GM04503 (cell line): ENCODE measurements at places on chromosomes 2 and 18.

- peak; percentile 61 for DNase-seq
Measured at GRCh38 chr18:45588376-45589355, 26.6 kb upstream of the SLC14A2 start.

GRCh38 chr2:7951490-7951889 lies 730.4 kb upstream of the ID2 start:
- DNase-seq: no peak

DNA sequence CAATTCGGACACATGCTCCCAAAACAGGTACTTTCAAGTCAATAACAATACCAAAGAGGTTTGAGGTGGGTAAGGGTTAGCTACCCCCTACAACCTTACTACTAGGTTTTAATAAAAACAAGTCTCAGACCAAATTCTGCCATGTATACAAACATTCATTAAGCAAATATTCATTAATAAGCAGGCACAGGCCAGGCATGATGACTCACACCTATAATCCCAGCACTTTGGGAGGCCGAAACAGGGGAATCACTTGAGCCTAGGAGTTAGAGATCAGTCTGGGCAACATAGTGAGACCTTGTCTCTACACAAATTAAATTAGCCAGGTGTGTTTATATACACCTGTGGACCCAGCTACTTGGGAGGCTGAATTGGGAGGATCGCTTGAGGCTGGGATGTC lies 11.7 kb upstream of the ELAC1 start:
- DNase-seq: no peak

DNA sequence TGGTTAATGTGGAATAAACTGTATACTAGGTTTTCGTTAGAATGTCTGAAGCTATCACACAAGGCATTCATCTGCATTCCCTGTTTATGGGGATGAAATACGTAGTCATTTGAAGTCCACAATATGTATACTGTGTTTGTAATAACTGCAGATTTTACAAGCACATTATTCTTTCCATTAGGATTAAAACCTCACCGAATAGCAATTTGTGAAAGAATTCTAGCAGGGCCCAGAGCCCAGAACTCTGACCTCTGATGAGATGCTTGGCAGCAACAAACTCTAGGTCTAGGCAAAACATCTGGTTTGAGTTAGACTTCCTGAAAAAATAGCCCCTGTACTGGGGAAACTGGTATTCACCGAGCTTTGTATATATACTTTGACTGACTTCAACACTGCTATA lies 158.2 kb downstream of the SRBD1 start:
- DNase-seq: peak; percentile 87

DNA sequence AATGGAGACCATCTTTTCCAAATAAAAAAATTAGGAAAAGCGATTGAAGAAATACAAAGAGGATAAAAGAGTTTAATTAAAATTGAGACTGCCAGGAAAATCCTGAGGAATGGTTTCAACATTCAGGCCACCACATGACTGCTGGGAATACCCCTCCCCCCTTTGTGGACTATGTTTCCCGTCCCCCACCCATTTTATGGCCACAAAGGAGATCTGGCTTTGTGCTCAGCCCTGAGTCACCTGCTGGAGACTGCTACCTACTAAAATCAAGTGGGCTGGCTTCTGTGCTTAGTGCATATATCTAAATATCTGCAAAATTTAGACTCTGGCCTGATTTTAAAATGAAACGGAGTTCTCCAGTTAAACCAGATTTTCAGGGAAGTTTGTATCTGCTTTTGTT lies 10.1 kb downstream of the RND3 start:
- DNase-seq: no peak

DNA sequence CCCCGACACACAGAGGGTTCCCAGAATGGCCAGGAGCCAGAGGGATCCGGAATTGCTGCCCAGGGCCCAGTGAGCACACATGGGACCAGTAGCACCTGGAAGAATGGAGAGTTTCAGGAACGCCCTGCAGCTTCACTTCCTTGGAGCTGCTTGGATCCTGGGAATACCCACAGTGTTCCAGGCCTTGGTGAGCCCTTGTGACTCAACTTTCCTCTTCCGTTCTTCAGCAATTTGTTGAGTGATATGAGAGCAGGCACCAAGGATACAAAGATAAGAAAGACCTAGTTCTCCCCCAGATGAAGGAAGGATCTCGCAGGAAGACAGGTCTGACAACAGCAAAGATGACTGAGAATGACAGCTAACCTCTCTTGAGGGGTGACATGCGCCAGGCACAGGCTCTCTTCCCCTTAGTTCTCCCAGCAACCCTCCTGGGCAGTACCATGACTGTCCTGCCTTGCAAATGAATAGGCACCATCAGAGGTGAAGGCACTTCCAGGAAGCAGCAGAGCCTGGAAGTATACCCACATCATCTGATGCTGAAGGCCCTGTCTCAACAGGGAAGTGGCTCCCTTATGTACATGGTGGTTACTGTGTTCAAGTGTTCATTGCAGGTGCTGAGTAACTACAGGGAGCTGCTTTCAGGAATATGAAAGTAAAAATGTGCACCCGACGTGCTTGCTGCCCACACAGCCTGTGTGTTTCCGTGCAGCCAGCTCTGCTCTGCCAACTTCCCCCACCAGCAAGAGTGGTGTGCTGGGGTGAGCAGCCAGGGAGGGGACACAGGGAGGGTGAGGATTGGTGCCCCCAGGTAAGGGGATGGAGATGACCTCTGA lies 116.2 kb downstream of the STPG4 start:
- no peak for DNase-seq

DNA sequence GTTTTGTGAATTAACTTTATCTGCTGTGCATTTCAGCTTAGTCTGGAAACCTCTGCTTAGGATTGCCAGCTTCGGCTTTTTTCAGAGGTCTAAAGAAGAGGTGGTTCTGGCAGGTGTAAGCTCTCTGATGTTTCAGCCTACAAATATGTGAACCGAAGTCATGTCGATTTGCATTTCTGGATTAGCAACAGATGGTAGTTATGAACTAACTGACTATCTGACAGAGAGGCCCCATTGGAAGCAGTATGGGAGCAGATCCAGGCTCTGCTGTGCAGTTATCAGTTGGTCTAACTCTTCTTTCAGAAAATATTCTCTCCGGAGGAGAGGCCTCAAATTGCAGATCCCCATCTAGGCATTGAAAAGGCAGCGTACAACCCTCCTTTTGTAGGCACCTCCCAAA lies 32.7 kb upstream of the SPRED2 start:
- no peak for DNase-seq

GRCh38 chr18:75204269-75204731 lies 4.6 kb downstream of the PTGR3 start:
- DNase-seq: no peak

GRCh38 chr2:157182204-157182709 lies 75.2 kb upstream of the GALNT5 start:
- DNase-seq: no peak

DNA sequence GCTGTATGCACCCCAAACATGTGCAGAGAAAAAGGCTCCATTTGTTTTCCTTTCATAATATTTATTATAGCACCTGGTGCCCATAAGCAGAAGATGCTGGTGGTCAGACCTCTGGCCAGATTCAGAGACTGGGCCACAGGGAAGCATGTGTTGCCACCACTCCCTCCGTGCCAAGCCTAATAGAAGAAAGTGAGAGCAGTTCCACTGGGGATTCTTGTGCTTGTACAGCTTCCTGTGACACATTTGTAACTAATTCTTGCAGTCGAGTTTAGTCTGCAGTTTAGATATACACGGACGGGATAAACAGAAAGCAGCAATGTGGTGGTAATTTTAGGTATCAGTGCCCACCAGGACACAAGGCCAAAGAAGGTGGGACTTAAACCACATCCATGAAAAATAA lies 135.4 kb upstream of the PIEZO2 start:
- DNase-seq: no peak

GRCh38 chr2:104938231-104938941 lies 84.5 kb downstream of the POU3F3 start:
- DNase-seq: no peak

DNA sequence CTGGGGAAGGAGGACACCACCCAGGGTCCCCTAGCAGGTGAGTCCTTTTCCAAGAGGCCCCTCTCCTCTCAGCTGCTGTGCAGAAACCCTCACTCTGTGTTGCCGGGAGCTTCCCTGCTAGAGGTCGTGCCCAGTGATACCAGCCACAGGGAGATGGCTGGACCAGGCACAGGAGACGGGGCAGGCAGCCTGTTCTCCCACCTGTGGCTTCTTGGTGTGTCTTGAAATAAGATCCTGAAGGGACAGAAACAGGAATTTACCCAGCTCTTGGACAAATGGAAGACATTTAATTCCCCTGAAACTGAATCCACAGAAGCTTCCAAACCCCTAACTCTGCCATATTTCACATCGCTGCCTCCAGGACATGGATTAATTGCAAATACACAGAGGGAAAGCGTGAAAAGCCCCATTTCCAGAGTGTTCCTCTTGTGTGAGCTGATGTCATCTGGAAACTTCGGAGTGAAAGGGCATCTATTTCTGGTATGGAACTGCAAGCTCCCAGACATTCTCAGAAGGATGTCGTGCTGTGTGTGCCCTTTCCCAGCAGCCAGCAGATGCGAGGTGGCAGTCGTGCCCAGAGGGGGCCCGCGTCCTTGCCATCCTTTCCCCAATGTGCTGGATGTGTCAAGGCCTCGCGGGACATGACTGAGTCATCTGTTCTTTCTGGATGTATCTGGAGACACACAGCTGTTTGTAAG lies 177.7 kb downstream of the SEPTIN10 start:
- peak; percentile 32 for DNase-seq

GRCh38 chr2:11019614-11020013 lies 107.9 kb downstream of the KCNF1 start:
- no peak for DNase-seq
